ENCODE measurements at places on chromosomes 4 and X. TPM values are rescaled to one million over a fixed set of nuclear protein-coding genes. Genes with fewer than 3 reads are reported as not detected.

IL9R gene
- total RNA-seq = not detected

DNA sequence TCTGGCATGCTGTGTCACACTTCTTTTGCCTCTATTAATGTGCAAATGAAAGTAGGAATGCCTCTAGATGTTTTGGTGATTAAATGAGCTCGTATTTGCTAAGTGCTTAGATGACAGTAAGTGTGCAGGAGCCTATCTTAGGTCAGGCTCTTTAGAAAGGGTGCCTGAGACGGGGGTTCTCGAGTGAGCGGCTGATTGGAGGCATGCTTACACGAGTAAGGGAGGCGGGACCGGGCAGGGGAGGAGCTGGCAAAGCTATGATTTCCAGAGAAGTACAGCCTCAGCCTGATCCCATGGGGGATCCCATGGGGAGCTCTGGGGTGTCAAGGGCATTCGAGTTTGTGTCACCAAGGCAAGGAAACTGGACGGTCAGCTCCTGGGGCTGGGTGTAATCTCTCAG, 44.8 kb downstream of the CLDN34 start:
- H3K27ac ChIP-seq = no peak overlapping the region
- H3K27me3 ChIP-seq = no peaks in the 10 kb centered on the region
- H3K4me1 ChIP-seq = no peaks in the 10 kb centered on the region

DNA sequence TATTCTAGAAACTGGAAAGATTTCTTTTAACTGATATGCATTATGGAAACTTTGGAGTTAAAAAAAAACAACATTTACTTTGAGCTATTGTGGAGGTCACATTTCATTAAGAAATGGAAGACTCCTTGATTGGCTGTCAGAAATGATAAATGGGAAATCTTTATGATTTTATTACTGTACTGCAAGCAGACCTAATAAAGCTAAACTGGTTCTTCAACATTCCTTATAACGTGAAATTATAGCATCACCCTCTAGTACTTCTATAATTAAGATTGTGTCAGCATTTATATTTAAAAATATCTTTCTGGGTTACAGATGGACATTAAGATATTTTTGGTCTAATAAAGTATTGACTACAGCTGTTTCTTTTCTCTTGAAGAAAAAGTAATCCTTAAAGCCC, 213.8 kb upstream of the PACRGL start:
- H3K36me3 ChIP-seq = no peaks in the 10 kb centered on the region
- no peak overlapping the region for H3K27ac ChIP-seq
- DNase-seq = no peak
- H3K4me1 ChIP-seq = no peaks in the 10 kb centered on the region

DMRTC1B gene
- total RNA-seq = 0.63 TPM
